ENCODE measurements at places on chromosomes 3 and 15.

DNA sequence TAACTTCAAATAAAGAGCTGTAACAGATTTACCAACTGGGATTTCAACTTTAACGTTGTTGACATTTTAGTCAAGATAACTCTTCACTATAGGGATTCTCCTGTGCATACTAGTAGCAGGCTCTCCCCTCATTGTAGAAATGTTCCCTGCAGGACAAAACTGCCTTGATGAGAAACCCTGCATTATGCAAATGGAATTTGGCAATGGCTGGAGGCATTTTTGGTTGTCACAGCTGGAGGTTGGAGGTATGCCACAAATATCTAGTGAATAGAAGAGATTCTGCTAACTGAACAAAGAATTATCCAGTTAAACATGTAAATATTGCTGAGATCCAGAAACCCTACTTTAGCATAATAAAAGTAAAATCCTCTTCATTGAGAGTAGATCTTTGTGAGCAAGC lies 928.8 kb upstream of the ALCAM start:
- DNase-seq: no peak

DNA sequence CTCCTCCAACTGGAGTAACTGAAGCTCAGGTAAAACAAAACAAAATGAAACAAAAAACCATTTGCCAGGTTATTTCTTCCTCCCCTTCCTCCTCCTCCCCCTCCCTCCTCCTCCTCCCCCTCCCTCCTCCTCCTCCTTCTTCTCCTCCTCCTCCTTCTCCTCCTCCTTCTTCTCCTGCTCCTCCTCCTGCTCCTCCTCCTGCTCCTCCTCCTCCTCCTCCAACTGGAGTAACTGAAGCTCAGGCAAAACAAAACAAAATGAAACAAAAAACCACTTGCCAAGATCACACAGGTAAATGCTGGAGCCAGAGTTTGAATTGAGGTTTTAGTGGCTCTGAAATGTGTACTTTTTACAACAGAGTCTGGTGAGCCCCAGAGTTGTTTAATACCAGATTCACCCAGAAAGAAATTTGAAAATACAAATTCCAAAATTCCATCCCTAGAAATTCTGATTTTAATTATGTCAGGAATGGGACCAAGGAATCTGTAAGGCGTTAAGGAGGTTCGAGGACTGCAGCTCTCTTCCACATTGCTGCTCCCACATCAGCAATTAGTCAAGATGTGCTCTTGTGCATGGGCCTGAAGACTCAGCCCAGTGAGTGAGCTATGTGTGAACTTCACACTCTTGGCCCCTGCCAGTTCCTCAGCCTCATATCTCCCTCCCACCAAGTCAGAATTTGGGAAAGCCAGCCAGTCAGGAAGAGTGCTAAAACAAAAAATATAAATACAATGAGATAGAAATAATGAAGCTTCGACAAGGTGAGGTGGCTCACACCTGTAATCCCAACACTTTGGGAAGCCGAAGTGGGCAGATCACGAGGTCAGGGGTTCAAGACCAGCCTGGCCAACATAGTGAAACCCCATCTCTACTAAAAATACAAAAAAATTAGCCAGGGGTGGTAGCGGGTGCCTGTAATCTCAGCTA lies 31.6 kb upstream of the ZNF770 start:
- no peak for DNase-seq

GRCh38 chr15:73367624-73368300 lies 996 bp downstream of the HCN4 start:
- DNase-seq: no peak

GRCh38 chr15:60012695-60013094 lies 8.6 kb downstream of the FOXB1 start:
- no peak for DNase-seq
